ENCODE measurements at places on chromosomes 16 and 17.

GRCh38 chr17:8226536-8227237, 16.3 kb upstream of the AURKB start:
- DNase-seq = peak; percentile 63

DNA sequence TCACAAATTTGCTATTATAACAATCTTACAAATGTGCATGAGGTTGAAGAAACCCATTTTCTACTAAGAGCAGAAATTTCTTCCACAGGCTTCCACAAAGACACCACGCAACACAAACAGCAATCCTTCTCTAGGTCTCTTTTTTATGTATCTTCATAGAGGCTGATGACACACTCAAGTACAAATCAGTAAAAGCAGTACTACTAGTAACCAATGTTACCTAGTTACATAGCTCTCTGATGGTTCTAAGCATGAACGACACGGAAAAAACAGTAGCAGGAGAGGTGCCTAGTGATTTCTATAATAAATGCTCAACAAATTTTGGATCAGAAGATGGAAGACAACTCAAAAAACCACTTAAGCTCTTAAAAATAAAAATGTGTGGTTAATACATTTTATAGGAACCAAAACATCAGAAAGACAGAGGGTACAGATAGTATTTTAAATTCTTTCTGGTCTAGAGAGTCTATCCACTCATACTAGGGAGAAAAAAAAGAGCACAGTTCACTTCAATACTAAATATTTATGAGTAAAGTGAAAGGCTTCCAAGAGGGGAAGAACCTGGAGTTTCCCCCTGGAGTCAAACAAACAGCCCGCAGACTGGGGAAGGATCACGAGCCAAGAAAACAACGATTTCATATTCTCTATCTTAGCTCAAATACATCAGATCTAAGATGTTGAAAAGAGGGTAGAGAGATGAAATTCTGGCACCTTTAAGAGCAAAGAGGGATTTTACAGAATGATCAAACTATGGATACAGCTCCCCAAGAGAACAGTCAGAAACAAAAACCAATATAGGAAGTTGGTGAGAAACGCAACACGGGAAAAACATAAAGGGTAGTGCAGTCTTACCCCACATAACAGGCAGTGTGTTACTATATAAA, 40.2 kb downstream of the SMG6 start:
- no peak for DNase-seq

GRCh38 chr16:3304370-3304769, 860 bp downstream of the TIGD7 start:
- DNase-seq = no peak

DNA sequence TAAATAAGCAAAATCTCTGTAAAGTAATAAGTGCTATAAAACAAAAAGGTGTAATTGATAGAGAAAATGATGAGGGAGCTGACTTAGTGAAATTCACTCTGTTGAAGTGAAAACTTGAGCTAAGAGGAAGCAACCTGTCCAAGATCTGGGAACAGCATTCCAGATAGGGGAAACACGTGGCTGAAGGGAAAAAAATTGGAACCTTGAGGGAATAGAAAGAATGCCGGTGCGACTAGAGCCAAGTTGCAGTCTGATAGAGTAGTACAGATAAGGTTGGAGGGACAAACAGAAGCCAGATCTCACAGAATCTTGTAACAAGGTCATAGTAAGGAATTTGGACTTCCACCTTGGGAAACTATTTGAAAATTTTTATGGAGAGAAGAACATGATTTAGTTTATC, 623 bp upstream of the DDX52 start:
- no peak for DNase-seq

- DNase-seq = no peak
These were observed 48.3 kb downstream of the TBC1D16 start for GRCh38 chr17:79987187-79987934.

DNA sequence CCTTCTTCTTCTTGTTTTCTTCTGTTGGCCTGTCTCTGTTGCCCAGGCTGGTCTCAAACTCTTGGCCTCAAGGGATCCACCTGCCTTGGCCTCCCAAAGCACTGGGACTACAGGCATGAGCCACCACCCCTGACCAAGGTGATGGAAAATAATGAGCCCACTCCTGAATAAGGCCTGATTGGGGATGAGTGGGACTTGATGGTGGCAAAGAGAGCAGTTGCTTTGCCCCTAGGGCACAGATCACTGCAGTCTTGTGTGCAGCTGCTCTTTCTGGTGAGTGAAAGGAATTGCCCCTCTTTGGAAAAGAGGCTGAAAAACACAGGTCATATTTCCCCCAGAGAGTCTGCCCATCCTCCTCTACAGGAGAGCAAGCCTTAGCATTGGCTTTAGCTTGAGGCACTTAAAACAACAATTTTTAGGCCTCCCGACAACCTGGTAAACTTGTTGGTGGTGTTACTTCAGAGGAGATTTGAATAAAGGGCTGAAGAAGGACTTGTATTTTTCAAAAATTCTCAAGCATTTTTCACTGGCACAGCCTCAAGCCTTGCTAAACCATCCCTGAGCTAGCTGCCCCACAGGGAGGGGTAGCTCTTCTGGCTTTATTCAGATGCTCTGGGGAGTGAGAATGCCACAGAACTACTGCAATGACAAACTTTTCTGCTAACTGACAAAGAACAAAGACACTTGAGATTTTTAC, 6.1 kb upstream of the PDP2 start:
- DNase-seq = no peak
